ENCODE measurements at places on chromosomes 4 and X.

GRCh38 chr4:58081356-58081755, 971.2 kb upstream of the IGFBP7 start:
- no peak for DNase-seq

DNA sequence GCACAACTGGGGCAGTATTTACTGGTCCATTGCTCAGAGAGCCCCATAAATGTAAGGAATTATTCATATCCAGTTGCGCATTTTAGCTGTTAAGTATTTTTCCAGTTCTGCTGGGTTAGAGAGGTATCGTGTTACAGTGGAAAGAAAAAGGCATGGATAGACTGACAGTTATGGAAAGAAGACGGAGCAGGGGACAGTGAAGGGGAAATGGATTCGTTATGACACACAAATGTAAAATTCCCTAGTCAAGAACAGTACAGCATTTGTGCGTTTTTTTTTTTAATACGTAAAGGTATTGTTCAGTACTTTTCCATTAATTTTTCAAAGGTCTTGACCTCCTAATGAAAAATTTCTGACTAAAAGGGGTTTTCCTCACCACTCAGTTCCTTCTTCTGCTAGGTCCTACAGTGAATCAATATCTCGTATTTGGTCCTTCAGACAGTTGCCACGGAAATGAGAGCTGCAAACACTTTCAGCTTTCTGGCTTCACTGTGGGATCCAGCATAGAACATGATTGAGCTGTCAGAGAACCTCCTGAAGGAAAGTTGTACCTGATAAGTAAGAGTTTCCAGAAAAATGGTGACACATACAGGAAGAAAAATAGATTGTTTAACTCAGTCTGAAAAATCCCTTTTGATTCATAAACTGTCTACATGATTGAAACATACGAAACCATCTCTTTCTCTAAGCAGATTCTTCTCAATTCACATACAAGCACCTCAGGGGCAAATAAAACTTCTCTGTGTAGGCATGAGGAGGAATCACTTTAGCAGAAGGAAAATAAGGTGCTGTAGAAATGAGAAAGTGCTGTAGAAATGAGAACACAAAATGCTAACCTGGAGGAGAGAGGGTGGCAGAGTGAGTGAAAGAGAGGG, 21.8 kb upstream of the BBS12 start:
- no peak for DNase-seq

- DNase-seq, result no peak
Measured at GRCh38 chr4:74117024-74117534, 18.1 kb upstream of the CXCL2 start.

GRCh38 chr4:337932-338758, 531 bp downstream of the ZNF141 start:
- DNase-seq, result peak; percentile 77

GRCh38 chr4:94976371-94977011, 218.7 kb downstream of the BMPR1B start:
- no peak for DNase-seq

DNA sequence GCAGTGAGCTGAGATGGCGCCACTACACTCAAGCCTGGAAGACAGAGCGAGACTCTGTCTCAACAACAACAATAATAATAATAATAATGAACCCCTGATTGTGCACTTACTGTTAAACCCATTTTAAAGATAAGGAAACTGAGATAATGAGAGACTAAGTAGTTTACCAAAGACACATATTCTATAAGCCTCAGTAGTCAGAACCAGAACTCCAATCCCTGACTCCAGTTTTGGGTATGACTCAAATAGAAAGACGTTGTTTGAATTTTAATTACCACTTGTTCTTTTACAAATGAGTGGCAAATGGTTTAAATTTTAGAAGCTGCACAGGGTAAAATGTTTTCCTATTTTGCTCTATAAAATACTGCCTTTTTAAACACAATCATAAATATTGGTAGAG, 37.4 kb downstream of the ACSL4 start:
- no peak for DNase-seq

GRCh38 chr4:137076908-137077307, 455.4 kb downstream of the PCDH18 start:
- DNase-seq, result peak; percentile 26

DNA sequence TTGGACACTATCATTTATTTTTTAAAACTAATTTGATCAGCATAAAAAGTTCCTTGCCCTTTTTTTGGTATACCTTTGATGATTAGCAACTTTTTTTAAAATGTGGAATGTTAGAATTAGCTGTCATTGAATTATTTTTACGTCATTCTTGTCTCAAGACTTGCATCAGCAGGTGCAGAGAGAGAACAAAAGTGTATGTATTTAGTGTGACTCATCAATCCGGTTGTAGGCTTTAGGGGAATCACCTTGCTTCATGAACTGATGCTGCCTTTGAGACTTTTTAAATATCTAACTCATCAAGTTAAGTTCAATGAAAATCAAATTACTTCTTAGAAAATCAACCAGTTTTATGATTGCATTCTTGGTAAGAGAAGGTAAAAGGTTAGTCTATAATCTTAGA, 125.1 kb downstream of the ARX start:
- DNase-seq, result no peak

DNA sequence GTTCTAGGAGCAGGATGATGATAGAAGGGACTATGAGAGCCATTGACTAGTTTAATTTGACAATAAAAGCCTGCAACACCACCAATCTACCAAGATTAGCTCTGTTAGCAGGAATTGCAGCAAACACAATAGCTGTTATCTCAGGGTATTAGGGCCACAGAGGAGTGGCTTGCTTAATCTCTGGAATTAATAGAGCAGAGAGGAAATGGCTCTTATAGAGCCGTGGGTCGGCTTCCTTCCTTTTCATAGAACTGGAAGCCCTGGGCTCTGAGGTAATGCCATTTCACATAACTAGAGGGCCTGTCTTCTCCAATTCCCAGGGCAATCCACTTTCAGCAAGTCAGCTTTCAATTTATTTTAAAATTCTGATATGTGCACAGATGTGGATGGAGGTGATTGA, 83.0 kb downstream of the MAMLD1 start:
- DNase-seq, result no peak

GRCh38 chrX:20011608-20012007, 20.7 kb upstream of the BCLAF3 start:
- DNase-seq, result no peak

GRCh38 chrX:20538974-20539373, 272.3 kb upstream of the RPS6KA3 start:
- no peak for DNase-seq

DNA sequence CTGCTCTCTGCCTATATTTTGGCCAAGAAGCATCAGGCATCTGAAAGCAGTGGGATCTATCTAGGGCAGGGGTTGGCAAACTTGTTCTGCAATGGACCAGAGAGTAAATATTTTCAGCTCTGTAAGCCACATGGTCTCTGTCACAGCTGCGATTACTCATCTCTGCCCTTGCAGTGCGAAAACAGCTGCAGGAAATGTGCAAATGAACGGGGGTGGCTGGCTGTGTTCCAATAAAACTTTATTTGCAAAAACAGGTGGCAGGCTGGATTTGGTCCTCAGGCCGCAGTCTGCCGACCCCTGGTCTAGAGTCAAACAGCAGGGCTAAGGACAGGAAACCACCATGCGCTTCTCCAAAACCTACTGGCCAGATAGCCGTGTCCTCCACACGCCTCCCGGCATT, 48.6 kb downstream of the ACOX3 start:
- no peak for DNase-seq

DNA sequence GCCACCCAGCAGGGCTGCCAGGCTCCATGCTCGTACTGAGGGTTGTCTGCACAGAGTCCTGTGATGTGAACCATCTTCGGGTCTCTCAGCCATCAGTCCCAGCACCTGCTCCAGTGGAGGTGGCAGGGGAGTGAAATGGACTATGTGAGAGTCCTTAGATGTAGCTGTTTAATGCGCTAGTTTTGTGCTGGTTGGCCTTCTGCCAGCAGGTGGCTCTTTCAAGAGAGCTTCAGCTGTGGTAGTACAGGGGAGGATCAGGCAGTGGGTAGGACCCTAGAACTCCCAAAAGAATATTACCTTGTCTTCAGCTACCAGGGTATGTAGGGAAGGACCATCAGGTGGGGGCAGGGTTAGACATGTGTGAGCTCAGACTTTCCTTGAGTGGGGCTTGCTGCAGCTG, 1066.0 kb downstream of the GLUD2 start:
- DNase-seq, result no peak

DNA sequence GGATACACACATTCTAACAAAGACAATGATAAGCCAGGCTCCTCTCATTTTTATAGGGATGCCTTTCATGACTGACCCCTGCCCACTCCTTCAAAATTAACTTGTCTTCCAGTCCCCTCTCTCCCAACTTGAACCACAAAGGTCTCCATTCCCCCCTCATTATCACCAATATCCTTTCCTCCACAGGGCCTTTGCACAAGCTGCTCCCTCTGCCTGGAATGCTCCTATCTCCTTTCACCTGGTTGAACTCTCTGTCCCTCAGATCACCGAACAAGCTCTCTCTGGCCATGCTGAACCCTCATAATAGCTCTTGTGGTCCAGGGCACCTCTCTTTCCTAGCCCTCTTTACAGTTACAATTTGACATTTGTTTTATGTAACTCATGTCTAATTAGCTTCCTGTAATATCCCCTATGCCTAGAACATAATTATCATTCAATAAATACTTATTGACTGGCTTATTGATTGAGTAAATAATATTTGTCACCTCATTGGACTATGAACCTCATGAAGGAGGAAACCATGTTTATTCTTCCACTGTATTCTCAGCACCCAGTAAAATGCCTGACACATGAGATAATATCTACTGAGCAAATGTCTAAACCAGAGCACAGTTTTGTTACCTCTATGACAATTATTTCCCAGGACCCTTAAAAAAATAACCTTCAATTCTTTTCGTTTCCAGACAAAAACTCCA, 266.3 kb upstream of the RASGEF1B start:
- no peak for DNase-seq

DNA sequence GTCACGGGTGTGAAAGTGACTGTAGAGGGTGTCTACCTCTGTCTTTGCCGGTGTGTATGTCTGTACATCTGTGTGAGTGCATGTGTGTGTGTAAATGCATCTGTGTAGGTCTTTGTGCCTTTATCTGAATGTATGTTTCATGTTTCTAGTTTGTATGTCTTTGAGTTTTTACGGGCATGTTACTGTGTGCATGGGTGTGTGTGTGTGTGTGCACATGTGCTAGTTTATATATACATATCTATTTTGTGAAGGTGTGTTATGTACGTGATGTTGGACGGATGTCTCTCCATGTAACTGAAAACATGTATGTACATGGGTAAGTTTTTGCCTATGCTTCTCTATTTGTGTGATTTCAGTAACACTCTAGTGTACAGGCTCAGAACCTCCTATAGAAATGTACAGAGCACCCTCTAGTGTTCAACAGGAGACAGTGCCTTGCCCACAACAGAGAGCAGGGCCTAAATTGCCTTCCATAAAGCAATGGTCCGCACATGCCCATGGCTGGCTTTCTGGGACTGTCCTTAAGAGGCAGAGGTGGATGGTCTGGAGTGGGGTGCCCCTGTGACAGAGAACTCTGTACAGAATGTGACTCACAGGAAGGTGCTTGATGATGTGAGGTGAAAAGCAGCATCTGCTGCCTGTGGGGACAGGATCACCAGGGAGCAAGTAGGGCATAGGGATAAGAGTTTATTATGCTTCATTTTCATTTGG, 343.5 kb downstream of the RAPGEF2 start:
- DNase-seq, result no peak

DNA sequence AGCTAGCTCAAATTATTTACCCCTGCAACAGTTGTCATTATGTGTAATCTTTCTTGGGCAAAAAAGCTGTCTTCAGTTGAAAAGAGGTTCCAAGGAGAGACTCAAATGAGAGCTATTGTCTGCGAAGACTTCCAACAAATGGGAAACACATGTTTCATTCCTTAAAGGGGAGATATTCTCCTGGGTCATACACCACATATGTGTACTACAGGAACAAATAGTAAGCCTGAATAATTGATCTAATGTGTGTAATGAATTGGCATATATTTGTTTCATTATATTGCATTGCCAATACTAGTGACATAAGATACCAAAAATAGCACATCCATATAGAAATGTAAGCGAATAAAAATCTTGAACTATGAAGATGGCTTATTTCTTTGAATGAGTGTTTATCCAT, 950.9 kb upstream of the NDST4 start:
- no peak for DNase-seq

DNA sequence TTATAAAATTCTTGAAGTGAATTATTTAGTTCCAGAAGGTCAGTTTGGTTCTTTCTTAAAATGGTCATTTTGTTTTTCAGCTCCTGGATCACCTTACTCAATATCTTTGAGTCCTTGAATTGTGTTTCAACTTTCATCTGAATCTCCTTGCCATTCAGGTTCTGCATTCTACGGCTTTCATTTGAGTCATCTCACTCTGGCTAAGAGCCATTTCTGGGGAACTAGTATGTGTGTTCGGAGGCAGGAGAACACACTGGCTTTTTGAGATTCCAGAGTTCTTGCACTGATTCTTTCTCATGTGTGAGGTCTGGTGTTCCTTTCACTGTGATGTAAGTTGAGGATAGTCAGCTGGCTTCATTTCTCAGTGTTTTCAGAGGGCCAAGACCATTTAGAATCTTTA, 708.4 kb upstream of the FRG1 start:
- DNase-seq, result no peak

DNA sequence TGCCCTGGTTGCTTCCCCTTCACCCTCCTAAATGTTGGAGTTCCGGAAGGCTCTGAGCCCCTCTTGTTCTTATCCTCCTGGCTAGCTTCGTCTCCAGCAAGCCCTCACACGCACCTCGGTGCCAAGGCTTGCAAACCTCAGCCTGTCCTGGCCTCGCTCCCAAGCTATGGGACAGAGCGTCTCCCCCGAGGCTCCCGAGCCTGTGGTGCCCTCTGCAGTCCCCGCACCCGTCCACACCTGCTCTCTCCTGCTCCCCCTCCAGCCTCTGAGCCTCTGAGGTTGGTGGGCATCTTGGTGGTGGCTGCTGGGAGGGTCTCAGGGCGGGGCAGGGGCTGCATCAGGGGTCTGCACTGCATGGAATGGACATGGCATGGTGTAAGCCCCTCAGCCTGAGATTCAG, 63.2 kb downstream of the TRMT44 start:
- no peak for DNase-seq

DNA sequence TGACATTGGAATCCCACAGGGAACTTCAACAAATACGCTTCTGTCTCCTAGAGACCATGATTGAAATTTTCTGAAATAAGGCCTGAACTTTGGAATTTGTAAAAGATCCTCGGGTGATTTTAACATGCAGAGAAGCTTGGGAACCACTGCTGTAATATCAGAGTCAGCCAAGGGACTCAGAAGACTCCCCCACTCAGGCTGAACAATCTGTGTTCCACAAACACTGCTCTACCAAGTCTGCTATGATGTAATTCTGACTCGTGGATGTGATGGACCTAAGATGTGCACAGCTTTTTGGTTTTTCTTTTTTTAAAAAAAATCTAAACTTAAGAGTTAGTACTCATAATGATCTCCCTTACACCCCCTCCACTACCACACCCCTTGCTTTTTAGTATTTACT, 26.0 kb downstream of the LRP2BP start:
- no peak for DNase-seq

DNA sequence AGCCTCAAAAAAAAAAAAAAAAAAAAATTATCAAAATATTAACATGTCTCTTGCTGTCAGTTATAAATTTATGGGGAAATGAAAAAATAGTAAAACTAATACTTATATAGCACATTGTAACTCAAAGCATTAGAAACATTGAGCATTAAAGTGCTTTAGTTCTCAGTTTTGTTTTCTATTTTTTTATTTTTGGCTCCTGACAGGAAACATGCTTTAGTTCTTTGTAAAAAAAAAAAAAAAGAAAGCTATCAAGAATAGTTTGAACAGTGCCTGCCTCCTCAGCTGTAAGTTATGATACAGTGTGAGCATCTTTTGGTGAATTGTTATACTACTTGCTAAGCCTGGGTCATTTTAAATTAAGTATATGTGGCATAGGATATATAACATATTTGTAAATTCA, 5.1 kb upstream of the CENPC start:
- no peak for DNase-seq

- DNase-seq, result no peak
Measured at GRCh38 chr4:4766564-4766963, 92.9 kb upstream of the MSX1 start.

Measured in cardiac septum (tissue), 1 donor.